ENCODE measurements at places on chromosomes 2 and 18.
A peak's percentile ranks its signal among the peaks of the same experiment; 100 is the strongest.

DNA sequence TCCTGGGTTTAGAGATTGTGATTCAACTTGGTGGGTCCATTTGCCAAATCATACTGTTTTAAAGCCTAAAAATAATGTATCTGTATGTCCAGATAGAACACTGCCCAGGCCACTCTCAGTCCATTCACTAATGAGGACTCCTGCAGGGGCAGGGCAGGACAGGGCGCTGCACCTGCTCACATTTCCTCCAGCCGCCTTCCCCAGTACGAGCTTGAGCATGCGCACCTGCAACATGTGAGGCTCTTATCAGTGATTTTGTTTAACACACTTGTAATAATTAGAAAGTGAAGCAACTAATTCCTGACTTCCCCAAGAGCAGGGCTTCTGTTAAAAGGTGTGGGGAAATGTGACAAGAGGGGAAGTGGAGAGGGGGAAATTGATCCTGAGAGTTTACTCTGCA, 89.7 kb downstream of the AFF3 start:
- no peak for DNase-seq

DNA sequence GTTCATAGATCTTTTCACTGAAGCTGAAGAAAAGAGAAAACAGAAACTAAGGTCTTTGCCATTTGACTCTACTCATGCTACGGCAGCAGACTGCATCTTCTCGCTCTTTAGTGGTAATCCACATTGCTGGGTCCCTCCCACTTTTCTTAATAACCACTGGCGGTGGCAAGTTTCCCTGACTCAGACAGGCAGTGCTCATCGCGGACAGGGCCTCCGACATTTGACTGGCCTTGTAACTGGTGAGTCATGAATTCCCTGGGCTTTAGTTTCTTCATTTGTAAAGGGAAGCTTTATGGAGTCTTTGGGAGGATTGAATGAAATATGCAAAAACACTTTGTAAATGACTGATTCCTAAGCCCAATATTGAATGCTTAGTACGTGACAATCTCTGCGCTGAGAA, 238.2 kb upstream of the RBBP8 start:
- DNase-seq, result no peak

- DNase-seq, result no peak
Measured at GRCh38 chr2:453132-453531, 165.2 kb upstream of the ALKAL2 start.

DNA sequence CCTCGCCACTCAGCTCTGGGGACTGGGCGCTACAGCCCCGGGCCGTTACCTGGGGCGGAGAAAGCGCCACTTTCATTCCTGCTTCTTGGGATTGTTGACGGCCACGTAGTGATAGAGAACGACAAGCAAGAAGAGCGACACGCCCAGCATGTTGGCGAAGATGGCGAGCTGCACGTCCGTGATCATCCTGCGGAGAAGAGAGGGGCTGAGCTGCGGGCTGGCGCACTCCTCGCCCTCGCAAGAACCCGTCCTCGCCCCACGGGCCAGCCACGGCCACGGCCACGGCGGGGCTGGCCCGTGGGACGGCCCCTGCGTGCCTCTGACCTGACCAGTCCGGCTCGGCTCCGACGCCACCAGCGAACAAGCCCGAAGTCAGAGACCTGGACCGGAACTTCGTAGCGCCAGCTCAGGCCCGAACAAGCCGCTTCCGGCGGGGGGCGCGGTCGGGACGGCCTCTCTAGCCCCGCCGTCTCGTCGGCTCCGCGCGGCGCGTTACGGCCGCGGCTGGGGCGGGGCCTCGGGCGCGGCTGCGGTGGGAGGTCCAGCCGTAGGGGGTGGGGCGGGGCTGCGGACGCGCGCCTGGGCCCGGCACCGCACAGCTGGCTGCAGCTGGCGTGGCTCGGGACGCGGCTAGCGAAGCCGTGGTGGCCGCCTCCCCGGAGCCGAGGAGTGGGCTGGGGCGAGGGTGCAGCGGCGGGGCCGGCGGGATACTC, at the start of gene OST4:
TSS of gene OST4 (minus strand) at position 378 of the 713 bp plus-strand sequence.
- peak; percentile 93 for DNase-seq

GRCh38 chr18:48446582-48447225, 37.5 kb upstream of the ZBTB7C start:
- DNase-seq, result peak; percentile 76

DNA sequence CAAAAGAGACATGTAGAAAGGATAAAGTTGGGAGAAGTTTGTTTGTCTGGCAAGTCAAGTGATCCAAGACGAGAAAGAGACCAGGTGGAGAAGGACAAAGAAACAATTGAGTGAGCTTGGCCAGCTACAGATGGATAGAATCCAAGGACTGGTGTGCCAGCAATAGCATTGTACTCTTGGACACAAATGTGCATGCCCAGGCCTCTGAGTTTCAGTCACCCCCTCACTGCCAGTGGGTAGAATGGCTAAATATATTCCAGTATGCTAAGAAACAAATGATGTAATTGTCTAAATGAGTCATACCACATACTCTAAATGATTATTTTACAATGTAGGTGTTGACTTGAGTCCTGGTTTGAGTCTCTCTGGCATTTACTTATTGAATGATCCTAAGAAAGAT, 881.3 kb downstream of the LRRTM4 start:
- DNase-seq, result no peak

GRCh38 chr2:175107146-175107545, 60.9 kb downstream of the ATF2 start:
- no peak for DNase-seq

GRCh38 chr2:31049264-31049663, 89.0 kb downstream of the GALNT14 start:
- DNase-seq, result no peak

DNA sequence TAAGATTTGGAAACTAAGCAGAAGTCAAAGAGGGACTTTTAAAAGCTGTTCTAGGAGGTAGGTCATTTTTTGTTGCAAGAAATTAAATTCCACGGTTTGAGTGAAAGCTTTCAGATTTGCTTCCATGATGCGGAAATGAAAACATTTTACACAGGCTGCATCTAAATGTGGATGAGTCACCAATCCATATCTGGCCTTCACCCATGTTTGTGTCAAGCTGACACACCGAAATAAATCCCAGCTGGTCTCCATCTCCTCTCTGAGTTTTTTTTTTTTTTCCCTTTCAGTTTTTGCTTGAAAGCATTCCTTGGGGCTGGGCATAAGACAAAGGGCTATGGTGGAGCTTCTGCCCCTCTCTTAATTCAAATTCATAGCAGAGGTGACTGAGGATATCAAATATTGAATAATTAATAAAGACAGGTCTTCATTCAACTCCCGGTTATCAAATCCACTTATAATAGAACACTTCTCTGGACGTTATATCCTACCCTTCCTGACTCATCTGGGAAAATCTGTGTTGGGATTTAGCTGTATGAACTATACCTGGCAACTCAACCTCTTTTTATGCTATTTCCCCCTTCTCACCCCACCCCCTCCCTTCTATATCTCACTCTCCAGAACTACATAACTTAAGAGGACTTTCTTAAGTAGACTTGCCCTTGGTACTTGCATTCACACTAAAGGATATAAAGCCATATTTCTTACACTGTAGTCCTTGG, 558.3 kb upstream of the GCFC2 start:
- no peak for DNase-seq

DNA sequence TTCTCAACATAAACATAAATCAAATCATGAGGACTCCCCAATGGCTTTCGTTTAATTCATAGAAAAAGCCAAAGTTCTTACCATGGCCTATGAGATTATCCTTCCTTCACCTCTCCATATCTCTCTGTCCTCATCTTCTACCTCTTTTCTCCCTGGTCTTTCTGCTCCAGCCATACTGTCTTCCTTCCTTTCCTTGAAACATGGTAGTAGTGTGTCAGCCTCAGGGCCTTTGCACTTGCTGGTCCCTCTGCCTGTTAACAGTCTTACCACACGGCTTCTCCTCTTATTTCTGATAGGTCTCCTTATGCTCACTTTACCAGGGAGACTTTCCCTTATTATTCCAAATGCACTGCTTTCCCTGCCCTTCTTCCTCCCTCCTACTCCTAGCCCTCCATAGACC, 25.6 kb downstream of the APOB start:
- DNase-seq, result no peak

GRCh38 chr2:239666053-239666854, 265.4 kb upstream of the HDAC4 start:
- no peak for DNase-seq

GRCh38 chr2:215605214-215605613, 169.3 kb upstream of the FN1 start:
- DNase-seq, result no peak

- no peak for DNase-seq
Measured at GRCh38 chr2:126241001-126241400, 415.0 kb upstream of the GYPC start.

DNA sequence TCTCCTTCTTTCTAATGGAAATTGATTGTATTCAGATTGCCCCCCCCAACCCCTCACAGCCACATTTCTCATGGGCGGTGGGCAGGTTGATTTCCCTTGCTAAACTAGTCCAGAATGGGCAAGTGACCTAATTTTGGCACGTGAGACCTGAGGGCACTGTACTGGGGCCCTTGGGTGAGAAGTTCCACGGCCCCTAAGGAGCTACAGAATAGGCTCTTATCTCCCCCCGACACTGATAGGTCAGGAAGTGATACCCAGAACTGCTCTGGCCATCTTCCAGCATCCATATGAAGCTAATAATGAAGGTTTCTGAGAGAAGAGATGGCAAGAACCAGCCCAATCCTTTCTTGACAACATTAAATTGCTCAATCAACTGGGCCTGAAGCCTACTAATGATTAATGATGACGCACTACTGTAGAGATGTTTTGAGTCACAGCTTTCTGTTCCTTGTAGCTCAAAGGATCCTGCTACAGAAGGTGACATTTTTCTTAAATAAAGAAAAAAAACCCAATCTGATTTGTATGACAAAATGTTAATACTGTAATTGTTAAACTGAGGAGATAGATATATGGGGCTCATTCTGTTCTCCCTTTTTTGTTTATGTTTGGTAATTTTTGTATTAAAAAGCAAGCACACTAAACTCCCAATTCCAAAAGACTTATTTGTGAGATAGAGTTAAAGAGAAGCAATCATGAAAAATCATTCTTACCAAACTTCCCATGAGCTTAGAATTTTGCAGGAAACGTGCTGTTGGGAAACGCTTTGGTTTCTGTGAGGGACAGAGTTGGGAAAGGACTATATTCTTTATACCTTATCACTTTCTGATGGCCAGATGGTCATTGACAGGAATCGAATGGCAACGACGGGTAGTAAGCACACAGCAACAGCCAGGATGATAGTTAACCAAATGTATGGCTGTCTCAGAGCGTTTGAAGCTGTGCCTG, 28.2 kb upstream of the NARS1 start:
- no peak for DNase-seq

DNA sequence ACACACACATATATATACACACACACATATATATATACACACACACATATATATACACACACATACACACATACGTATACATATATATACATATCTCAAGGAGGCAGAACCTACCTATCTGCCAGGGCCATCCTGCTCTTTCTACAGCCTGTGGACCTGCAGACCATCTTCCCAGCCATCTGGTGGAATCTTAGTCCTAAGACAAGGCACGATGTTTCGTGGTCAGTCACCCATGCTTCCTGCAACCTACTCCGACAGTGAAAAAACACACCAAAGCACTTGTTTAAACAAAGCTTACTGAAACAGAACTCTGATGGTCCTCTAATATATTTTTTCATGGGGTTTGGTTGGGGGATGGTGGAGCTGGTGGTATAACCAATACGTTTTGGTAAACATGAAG, 164.2 kb upstream of the ZNF521 start:
- no peak for DNase-seq

- DNase-seq, result no peak
Measured at GRCh38 chr2:104897515-104898184, 43.7 kb downstream of the POU3F3 start.

- no peak for DNase-seq
Measured at GRCh38 chr2:241505781-241506201, 2.6 kb downstream of the STK25 start.

DNA sequence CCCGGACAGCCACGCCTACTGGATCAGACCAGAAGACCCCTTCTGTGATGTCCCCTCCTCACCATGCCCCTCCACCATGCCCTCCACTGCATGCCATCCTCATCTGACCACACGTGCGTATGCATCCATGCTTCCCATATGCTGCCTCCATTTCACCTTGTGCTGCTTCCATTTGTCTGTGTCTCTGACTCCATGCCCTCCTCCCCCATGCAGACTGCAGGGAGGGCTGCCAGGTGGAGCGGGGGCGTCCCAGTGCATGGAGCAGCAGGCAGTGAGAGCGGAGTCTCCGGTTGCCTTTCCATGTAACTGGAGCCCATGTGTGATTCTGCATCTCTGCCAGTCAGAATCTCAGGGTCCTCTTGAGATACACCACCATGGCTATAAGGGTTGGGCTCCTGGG, 52.6 kb downstream of the COA5 start:
- DNase-seq, result no peak

GRCh38 chr2:50674876-50675275, 357.1 kb downstream of the NRXN1 start:
- DNase-seq, result no peak

- DNase-seq, result no peak
Measured at GRCh38 chr2:105796791-105797190, 52.1 kb downstream of the NCK2 start.
